Activated effector memory CD4-positive, alpha-beta T cell treated with anti-CD3 and anti-CD28 coated beads, Interleukin-2, amount 50 U/mL, for 16 hours (primary cell): ENCODE measurements at places on chromosomes 16 and 17.

DNA sequence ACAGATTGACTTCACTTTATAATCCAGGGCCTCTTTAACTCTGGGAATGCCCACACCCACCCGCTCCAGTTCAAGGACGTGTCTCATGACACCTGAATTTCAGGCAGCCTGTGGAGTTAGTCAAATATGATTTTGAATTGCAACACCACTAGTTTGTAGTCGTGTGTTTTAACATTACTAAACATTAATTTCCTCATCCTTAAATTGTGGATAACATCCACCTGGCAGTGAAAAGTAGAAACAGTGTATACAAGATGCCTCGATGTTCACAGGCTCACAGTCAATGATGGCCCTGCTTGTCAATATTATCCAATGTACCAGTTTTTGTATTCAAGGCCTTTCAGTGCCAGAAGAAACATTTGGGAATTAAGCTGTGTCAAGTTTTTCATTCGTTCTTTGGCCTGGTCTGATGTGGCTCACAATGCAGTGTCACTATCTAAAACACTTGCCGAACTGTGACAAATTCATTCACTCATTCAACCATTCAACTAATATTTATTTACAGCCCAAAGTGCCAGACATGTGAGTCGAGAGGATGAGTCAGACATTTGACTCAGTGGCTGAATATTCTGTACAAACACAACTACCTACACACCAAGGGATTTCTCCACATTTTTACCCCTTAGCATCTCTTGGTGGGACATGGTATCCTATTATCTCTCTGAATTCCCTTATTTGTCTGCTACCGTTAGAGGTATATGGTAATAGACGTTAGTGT, 1.4 kb downstream of the MEIOB start:
- DNase-seq = no peak

- DNase-seq = no peak
These were observed 9.3 kb upstream of the ZNF594 start for GRCh38 chr17:5201011-5201410.

- no peak for DNase-seq
These were observed 23.5 kb upstream of the DNAJA2 start for GRCh38 chr16:46996952-46997458.

- no peak for DNase-seq
These were observed 135.0 kb downstream of the CDK5R1 start for GRCh38 chr17:32621612-32622312.

DNA sequence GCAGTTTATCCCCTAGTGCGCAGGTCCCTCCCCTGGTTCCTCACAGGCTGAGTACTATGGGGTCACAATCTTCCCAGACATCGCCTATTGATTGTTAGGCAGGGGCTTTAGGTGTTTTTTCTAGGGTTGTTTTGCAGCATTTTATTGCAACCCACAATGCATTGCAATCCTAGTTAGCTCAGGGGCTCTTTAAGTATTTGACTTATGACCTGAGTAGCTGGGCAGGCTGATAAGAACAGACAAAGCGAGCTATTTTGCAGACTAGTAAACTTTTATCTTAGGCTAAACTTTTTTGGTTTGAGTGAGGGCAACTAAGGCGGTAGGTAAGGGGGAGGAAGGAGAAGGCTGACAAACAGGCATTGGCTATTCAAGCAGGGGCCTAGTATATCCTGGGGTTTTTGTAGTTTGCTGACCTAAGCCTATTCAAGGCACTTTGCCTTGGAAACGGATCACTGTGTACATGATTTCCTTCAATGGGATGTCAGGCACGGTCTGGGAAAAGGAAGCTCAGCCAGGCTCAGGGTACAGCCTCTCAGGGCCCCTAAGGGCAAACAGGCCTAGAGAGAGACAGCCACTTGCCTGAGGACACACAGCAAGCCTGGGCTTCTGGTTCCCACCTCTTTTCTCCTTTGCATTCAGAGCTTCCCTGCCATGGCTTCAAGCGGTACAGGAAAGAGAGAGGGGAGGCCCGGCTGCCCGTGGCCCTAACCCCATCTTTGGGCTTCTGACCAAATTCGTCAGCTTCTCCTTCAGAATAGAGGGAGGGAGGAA, 6.4 kb downstream of the DRC7 start:
- no peak for DNase-seq

DNA sequence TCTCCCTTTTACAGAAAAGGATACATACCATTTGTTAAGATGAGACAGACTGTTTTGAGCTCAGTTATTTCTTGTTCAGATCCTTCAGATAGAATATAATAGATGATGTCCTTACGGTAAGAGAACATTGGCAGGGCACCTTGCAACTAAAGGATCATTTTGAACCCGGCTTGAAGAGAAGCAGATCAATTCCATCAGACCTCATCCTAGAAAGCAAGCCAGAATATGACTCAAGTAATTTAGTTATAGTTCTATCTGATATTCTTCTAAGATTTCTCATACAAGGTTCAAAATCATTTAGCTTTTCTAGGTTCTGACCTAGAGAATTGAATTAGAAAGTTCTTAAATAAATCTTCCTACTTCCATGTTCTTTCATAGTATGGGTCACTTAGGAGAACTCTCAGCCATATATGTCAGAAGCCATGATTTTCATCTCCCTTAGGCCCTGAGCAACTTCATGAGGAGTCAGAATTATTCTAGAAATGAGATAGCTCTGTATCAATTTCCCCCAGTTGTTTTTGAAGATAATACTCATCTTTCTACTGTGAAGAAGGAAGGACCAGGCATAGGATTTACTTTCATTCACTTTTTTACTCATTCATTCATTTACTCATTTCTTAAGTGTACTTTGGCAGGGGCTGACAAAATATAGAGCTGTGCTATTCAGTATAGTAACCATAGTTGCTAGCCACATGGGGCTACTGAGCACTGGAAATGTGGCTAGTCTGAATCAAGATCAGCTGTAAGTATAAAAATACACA, 2.5 kb upstream of the CMTM1 start:
- DNase-seq = no peak

- no peak for DNase-seq
These were observed 16.1 kb downstream of the SGCA start for GRCh38 chr17:50181591-50182560.

DNA sequence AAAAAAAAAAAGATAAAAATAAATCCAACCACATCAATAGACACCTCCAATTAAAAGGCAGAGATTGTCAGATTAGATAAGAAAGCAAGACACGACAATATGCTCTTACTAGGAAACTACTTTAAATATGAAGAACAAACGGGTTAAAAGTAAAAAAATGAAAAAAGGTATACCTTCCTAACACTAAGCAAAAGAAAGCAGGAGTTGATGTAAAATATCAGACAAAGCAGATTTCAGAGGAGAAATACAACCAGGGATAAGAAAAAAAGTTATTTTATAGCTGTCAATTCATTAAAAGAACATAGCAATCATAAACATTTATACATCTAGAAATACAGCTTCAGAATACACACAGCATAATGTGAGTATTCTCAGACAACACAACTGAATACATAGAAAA, 49.7 kb upstream of the CCDC182 start:
- DNase-seq = no peak

- no peak for DNase-seq
These were observed 109.7 kb upstream of the NUDT7 start for GRCh38 chr16:77612596-77612995.

GRCh38 chr16:55039931-55040330, 109.3 kb downstream of the IRX5 start:
- no peak for DNase-seq

GRCh38 chr17:39573447-39574298, 34.0 kb downstream of the NEUROD2 start:
- peak; percentile 67 for DNase-seq

- no peak for DNase-seq
These were observed 122.6 kb upstream of the MED13 start for GRCh38 chr17:62187681-62188080.

DNA sequence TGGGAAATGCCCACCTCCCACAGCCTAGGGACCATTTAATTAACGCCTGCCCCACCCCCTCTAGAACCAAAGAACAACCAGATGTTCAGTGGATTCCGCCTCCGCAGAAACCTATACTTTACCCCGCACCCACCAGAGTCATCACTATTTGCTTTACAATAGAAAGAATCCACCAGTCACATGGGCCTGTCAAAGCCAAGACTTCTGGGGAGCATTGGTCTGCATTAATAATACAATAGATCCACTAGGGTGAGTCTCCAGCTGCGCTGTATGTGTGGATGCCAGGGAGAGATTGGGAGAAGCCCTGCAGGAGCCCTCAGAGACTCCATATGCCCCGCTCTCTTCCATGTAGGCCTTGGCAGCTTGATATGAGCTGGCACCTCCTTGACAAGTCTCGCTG, 31.3 kb downstream of the CLEC19A start:
- DNase-seq = no peak

GRCh38 chr16:47524007-47524405, 62.9 kb downstream of the PHKB start:
- DNase-seq = no peak

DNA sequence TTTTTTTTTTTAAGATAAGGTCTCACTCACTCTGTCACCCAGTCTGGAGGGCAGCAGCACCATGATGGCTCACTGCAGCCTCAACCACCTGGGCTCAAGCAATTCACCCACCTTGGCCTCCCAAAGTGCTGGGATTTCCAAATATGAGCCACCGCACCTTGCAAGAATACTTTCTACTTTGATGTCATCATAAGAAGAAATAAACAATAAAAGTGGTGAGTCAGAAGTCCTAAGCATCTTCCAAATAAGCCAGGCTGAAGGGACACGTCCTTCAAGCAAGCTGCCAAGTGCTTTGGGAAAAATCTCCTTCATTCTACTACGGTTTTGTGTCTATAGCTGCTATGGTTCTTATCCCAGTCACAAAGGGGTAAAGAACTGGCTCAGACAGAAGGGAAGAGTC, 20.3 kb downstream of the HASPIN start:
- no peak for DNase-seq

GRCh38 chr16:27437946-27438345, 36.0 kb downstream of the IL21R start:
- peak; percentile 30 for DNase-seq

DNA sequence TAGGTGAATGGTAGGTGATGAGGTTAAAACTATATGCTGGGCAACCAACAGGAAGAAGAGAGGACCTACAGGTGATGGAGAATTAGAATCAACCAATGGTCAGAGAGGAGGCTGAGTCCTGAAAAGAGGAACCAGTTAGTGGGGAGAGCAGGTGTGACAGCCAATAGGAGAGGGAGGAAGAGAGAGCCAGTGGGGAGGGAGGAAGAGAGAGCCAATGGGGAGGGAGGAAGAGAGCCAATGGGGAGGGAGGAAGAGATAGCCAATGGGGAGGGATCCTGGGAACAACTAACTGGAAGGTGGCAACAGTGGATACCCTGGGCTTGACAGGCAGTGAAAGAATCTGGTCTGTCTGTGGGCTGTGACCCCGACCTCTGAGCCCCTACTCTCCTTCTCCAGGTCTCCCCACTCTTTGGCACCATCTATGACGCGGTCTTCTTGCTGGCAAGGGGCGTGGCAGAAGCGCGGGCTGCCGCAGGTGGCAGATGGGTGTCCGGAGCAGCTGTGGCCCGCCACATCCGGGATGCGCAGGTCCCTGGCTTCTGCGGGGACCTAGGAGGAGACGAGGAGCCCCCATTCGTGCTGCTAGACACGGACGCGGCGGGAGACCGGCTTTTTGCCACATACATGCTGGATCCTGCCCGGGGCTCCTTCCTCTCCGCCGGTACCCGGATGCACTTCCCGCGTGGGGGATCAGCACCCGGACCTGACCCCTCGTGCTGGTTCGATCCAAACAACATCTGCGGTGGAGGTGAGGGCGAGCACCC, 3.7 kb downstream of the GUCY2D start:
- DNase-seq = no peak

DNA sequence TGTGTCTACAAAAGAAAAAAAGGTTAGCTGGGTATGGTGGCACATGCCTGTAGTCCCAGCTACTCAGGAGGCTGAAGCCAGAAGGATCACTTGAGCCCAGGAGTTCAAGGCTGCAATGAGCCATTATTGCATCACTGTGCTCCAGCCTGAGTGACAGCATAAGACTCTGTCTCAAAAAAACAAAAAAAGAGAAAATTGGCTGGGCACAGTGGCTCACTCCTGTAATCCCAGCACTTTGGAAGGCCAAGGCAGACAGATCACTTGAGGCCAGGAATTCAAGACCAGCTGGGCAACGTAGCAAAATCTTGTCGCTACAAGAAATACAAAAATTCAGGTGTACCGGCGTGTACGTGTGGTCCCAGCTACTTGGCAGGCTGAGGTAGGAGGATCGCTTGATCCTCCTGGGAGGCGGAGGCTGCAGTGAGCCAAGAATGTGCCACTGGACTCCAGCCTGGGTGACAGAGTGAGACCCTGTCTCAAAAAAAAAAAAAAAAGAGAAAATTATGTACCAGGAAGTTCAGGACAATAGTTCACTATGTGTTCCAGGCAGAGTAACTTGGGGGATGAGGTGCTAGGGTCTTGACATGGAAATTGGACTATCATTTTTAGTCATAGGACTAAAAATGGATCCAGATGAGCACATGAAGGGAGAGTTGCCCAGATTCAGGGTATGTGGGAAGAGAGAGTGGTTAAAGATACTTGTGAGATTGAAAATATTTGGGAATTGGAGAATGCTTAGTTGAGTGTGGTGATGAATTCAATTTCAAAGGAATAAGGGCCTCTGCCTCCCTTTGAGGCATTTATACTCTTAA, 11.0 kb downstream of the ALDH3A2 start:
- DNase-seq = no peak

DNA sequence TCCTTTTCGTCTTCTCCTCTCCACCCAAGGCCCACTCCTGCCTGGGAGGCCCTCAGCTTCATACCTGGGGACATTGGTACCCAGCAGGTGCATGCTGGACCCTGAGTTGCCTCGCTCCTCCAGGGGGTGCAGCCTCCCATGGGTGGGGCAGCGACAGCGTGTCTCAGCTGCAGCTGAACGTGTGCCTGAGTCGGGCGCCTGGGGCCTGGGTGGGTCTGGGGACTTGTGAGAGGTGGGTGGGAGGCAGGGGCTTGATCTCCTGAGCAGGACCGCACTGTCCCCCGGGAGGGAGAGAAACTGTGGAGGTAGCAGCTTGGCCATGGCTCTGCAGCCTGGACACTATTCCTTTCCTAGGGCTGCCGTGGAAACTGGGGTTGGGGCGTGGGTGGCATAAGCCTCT, 24.8 kb upstream of the ENGASE start:
- DNase-seq = peak; percentile 42

DNA sequence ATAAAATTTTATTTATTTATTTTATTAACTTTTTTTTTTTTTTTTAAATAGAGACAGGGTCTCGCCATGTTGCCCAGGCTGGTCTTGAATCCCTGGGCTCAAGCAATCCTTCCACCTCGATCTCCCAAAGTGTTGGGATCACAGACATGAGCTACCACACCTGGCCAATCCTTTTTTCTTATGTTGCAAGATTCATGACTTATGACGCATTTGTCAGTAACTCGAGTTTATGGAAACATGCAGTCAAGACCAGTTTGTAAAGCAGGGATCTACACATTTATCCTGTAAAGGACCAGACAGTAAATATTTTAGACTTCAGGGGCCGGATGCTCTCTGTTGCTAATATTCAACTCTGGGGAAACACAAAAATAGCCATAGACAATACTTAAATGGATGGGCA, 9.4 kb upstream of the MAP2K6 start:
- DNase-seq = no peak

- no peak for DNase-seq
These were observed 50.0 kb downstream of the RMI2 start for GRCh38 chr16:11395008-11395948.

GRCh38 chr17:9529033-9529700, 46.5 kb downstream of the STX8 start:
- no peak for DNase-seq

GRCh38 chr17:50110591-50111349, 15.6 kb downstream of the PDK2 start:
- no peak for DNase-seq
